ENCODE measurements at places on chromosomes 16 and 17. TPM values are rescaled to one million over a fixed set of nuclear protein-coding genes. Genes with fewer than 3 reads are reported as not detected.

DNA sequence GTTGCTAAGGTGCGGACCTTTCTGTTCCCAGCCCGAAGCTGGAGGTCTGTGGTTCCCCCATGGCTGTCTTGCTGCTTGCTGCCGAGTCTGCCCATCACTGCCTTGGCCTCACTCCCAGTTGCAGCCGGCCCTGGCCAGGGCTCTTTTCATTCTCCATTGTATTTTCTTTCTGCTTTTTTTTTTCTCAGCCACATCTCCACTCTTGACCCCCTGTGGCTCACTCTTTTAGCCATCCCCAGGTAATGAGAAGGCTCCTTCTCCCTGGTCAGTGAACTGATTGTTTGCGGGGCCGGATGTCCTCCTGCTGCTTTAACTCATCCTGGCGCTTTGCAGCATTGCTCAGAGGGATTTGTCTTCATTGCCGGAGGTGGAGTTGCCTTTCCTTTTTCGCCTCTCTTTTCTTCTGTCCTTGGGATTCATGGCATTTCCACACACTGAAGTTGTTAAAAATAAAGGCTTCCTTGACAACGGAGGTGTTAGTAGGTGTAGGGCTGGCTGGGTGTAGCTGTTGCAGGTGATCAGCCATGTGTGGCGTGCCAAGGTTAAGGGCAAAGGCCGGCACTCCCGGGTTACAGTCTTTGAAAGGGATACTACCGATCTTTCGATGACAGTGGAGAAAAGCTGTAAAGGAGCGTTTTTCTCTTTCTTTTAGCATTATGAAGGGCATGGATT is 34.1 kb downstream of the MAP2K6 start:
- no peak for DNase-seq

GRCh38 chr17:64259922-64260321 is 3.1 kb downstream of the TEX2 start:
- DNase-seq: no peak

DNA sequence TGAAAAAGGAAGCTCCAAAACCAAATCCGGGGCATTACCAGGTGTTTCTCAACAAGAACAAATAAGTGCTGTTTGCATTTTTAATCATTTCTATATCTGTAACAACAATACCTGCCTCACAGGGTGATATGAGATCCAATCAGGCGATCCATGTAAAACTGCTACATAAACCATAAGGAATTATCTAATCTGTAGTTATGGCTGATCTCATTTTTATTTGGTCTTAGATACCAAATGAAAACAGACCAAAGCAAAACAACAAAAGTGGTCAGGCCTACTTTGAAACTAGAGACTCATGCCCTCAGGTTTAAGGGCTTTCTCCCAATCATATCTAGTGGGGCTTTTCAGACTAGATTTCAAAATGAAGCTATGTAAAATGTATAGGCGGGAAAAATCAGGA is 28.3 kb downstream of the XPO6 start:
- no peak for DNase-seq

GRCh38 chr17:10628756-10629155 is 28.4 kb downstream of the MYH3 start:
- no peak for DNase-seq

DNA sequence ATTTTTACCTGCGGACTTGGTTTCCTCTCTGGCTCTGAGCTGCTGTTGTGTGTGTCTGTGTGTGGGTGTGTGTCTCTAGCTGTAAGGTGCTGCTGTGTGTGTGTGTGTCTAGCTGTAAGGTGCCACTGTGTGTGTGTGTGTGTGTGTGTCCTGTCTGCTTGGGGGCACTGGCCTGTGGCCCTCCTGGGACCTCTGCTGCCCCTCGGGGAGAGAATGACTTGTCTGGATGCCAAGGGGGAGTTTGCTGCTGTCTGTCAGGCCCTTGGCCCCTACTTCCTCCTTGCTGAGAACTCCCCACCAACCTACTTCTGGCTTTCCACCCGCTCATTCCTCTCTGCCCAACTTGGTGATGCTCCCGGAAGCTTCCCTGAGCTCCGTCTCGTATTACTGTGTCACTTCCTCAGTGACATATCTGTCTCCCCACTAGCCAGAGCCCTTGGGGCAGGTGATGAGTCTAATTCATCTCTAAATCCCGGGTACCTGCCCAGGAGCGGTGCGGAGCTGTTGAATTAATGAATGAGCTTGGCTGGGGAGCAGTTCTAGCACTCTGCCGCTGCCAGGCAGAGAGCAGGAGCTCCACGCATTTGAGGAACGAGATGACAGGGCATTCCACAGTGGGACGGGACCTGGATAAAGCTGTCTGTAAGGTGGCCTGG is 3.5 kb upstream of the LASP1NB start:
- DNase-seq: no peak

DNA sequence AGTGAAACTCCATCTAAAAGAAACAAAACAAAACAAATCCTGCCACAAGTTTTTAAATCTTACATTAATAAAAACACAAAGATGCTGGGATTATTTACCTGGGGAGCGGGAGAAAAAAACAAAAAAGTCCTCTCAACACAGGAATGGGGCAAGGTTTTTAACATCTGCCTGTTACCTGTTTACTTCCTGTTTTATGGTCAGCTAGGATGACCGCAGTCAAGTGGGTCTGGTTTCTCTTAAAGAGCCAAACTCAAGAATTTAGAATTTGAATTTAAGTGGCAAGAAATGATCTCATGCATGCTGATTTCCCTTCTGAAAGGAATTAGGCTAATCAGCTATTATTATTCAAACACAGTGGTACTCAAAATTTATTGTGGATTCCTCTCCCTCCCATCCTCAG is 39.7 kb upstream of the TBC1D3K start:
- DNase-seq: no peak

DNA sequence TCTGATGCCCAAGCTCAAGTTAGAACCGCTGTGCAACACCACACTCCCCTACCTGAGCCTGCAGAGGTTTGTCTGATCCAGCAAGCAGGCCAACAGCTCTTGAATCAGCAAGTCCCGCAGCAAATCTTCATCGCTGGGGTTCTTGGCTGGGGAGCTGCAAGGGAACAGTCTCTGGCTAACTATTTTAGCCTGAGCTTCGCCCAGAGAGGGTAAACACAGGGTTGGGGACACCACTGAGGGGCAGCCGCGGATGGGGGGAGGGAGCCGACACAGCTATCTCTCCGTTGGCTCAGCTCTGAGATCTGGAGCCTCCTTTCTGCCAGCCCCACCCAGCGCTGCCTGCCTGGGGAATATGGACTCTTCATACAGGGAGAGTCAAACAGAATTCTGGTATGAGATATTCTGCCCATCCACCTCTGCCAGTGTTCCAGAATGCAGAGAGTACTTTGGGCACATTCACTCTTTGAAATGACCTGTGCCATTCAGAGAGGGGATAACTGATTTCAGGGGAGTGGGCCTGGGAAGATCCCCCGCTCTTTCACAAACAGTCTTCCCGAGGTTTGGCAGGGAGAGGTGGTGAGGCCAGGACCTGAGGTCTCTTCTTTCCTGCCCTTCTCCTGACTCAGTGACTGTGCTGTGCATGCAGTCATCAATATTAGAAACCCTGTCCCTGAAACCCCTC is 7.4 kb downstream of the GIP start:
- no peak for DNase-seq

GRCh38 chr16:17307504-17307903 is 163.3 kb downstream of the XYLT1 start:
- no peak for DNase-seq

- no peak for DNase-seq
Observed at GRCh38 chr17:1144162-1144561, 35.6 kb downstream of the ABR start.

- no peak for DNase-seq
Observed at GRCh38 chr16:78256686-78257375, 157.4 kb downstream of the WWOX start.

The C1QTNF8 gene
- not detected for total RNA-seq

The KIF19 gene
- total RNA-seq: 1.9 TPM

The WFDC1 gene
- 3.6 TPM for total RNA-seq

The SLC12A3 gene
- total RNA-seq: not detected

The DLX4 gene
- total RNA-seq: 0.37 TPM

The BCO1 gene
- total RNA-seq: not detected

The CSH1 gene
- total RNA-seq: not detected

All from omental fat pad (tissue), 4 donors.